OCI-LY7 (cell line): ENCODE measurements at places on chromosomes 6 and 20. TPM values are rescaled to one million over a fixed set of nuclear protein-coding genes. Genes with fewer than 3 reads are reported as not detected.

LINC00237 gene
- total RNA-seq: not detected in 2 replicates

CRIP3 gene
- total RNA-seq: 1.7 TPM in 1 of 2 replicates, not detected in the other

ARMC12 gene
- total RNA-seq: 4.4 and 4.9 TPM in 2 replicates

ASIP gene
- total RNA-seq: 0.70 and 0.82 TPM in 2 replicates

AVP gene
- total RNA-seq: not detected in 2 replicates

DACT2 gene
- not detected in 2 replicates for total RNA-seq
